ENCODE measurements at places on chromosomes 4 and X.

- no peak for ATAC-seq
Observed at GRCh38 chr4:120209706-120210105, 143.1 kb upstream of the MAD2L1 start.

DNA sequence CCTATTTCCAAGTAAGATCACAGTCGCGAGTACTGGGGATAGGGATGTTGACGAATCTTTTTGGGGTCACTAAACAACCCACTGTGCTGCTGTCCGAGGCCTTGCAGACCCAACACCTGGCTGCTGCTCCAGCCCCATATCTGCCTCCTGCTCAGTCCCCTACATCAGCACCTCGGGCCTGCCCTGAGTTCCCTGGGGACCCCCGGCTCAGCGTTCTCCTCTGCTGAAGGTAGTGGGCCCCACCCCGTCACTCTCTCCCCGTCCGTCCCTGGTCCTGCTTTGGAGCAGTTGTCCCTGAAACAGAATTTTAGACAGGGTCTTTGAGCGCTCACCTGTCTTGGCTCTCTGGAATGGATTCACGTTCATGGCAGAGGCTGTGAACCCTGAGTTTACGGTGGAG, 202.4 kb upstream of the PSAPL1 start:
- peak; percentile 25 for ATAC-seq

- no peak for ATAC-seq
Observed at GRCh38 chrX:644304-645281, 14.0 kb downstream of the SHOX start.

DNA sequence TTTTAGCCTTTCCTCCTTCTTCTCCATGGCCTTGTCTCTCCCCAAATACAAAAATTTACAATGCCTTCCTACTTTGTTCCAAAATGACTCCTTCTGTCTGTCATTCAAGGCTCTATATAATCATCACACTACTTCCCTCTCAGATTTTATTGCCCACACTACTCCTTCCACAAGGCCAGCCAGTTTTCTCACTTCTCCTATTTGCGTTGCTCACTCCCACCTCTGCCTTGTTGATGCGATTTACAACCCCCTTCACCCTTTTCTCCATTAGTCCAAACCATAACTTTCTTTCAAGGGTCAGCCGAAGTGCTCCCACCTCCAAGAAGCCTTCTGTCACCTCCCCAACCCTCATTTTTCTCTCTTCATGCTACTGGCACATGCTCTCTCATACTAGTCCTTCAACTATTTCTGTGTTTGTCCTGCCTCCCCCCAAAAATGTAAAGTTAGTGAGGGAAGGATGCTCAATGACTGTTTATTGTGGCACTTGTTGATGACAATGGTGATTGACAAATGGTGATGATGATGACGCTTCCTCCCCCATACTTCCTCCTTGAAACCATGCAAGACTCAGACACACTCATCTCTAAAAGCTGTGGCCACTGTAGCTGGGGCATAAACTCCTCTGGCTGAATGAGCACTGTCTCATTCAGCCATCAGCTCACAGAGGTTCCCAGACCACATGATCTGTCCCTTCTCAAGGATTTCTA, 2.7 kb upstream of the XKRX start:
- ATAC-seq = no peak

DNA sequence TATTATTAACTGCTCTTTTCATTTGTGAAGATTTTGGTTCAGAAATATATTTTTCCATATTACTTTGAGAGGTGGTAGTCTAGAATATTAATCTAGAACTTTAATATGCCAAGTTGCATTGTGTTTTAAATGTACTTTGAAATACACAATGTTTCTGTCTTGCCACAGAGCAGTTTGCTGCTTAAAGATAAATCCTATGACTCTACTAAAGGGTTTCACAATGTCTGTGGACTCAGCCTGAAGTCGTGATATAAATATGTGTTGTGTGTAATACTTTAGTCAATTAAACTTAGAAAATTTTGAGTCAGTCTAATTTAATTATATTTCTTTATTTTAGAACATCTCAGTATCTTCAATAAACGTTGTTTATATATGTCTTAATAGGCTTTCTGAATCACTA, 1771.7 kb upstream of the PCDH7 start:
- no peak for ATAC-seq

- no peak for ATAC-seq
Observed at GRCh38 chr4:25290490-25291067, 22.0 kb upstream of the ZCCHC4 start.

DNA sequence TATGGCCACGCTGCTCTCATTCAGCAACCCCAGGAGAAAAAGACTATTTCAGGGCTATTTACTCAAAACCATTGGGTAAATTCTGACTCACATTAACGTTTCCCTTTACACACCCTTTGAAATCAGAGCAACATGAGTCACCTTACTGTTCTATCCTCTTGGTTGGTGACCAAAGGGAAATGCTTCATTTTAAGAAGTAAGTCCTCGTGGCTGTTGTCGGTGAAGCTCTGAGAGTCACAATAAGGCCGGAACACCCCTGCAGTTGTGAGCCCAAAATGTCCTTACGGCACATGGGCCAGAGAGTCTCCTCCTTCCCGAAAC, 56.3 kb upstream of the SPRY1 start:
- ATAC-seq = no peak

GRCh38 chr4:183244019-183244418, 76.1 kb downstream of the CLDN22 start:
- no peak for ATAC-seq

DNA sequence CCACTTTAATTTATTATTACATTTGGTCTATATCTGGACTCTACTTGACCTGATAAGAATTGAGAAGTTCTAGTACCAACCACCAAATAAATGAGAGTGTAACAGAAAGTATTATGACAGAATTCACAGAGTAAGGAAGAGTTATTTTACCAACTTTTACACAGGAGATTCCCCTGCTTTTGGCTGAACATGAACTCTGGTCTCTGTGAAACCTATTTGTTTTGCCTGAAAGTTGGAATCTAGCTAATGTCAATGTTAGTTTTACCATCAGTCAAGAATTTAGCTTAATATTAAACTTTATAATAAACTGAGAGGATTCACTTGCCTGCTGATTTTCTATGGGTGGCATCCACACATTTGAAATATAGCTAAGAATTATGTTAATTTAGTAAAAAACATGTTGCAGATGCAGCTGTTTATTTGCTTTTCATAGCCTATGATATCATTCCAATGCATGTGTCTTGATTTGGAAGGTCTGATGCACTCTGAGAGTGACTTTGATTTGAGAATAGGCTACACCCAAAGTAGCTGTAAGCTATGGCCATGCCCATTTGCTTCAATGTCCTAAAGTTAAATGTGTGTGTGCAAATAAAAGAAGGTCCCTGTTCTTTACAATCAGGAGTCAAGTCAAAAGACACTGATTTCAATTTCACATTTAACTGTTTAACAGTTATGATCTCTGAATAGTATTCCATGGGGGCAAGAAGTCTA, 150.9 kb upstream of the RASGEF1B start:
- ATAC-seq = no peak

DNA sequence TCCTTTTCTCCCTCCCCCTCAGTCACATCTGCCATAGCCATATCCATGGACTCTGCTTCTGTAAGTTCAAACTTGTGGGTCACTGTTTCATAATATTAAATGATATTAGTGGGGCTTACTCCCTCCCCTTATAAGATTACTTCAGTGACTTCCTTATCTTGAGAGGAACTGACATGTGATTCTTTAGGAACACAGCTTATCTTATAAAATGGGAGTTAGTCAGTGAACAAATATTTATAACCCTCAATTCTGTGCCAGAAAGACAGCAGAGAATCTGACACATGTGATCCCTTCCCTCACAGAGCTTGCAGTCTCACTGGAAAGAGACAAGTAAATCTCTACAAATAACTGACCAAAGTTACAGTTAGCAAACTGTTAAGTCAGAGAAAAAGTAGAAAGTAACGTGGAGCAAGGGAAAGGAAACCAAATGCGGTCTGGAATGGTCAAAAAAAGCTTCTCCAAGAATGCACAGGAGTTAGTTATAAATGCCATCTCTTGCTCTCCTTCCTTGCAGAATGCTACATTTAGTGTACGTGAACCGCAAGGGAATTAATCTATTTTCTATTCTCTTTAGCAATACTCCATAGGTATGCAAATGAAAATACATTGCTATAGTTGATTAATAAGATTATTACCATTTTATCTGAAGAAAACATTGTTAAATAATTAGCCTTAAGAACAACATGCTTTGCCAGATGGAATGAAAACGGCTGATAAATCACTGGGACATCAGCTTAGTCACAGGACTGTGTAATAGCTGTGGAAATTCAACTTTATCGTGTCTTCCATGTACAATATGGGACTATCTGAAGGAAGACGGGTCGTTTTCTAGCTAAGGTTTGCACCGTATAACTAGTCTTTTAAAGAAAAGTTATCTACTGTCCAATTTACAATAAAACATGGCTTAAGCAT, 29.0 kb downstream of the SGMS2 start:
- ATAC-seq = no peak

DNA sequence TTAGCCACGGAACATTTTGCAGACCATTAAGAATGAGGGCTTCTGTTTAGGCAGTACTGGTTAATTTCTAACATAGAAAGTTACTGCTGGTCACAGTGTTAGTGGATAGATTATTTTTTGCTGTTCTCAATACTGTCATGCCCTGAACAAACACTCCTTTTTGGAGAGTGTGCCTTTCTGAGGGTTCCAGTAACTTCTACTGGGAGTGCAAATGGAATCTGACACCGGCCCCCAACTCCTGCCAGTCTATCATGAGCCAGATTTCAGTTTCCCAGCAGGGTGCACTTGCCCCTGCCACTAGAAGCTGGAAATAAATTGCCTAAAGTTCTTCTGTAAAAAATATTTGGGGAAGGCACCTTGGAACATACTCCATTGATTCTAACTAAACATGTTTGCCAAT, 224.4 kb upstream of the GPC4 start:
- ATAC-seq = no peak

DNA sequence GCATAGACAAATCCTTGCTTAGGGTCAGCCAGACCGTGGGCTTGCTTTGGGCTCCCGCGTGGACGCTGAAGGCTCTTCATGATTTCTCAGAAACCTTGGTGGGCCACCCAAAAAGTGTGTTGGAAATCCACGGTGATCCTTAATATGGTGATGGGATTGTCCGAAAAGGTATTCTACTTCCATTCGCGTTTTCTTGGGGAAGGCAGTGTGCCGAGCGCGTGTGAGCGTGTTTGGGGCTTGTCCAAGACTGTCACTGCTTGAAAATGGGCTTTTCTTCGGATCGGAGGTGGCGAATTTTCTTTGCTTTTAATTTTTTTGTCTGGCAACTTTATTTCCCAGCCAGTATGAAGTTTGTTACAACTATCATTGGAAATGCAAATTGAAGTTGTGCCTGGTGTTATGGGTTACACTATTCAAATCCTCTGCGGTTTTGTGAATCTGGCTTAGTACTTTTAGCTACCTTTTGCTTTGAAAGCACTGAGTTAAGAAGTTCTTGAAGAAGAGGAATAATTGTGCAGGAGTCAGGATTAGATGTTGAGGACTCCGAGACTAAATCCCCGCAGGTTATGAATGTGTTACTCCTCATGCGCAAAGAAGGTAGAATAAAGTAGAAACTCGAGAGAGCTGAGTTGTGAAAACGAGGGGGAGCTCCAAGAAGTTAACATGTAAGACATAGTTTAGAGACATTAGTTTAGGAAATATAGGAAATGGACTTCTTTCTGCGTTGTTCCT, 3.2 kb downstream of the SPRY1 start:
- ATAC-seq = no peak

All from motor neuron (in vitro differentiated cells).